ENCODE measurements at places on chromosomes 16 and 17.

DNA sequence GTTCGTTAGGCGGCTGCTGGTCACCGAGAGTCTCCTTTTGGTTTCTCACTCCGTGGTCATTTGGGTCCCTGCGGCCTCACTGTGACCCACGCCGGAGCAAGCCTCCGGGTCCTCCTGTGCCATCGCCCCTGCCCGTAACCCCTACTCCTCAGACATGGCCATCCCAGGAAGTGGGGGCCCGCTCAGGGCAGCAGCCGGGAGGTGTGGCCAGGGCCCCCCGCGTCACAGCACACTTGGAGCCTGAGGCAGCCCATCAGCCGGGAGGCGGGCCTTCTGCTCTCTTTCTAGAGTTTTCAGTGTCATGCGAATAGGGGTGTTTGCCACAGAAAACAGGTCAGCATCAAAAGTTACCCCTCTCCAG lies 7.9 kb upstream of the WFIKKN1 start:
- no peak for DNase-seq

DNA sequence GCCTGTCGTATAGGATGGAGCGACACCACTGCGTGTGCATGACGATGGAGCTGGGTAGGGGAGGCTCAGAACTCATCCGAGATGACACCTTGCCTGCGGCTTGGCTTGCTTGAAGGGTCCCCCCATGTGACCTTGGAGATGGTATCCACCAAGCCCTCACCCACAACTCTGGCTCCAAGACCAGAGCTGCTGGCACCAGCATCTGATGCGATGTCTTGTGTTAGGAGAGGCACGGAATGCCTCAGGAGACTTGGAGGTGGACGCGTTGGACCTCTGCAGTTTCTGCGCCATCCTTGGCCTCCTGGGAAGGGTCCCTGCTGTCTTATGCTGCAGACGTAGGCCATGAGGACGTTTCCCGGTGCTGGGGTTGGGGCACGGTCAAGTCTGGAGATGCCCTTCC lies 7.8 kb downstream of the CRAMP1 start:
- no peak for DNase-seq

DNA sequence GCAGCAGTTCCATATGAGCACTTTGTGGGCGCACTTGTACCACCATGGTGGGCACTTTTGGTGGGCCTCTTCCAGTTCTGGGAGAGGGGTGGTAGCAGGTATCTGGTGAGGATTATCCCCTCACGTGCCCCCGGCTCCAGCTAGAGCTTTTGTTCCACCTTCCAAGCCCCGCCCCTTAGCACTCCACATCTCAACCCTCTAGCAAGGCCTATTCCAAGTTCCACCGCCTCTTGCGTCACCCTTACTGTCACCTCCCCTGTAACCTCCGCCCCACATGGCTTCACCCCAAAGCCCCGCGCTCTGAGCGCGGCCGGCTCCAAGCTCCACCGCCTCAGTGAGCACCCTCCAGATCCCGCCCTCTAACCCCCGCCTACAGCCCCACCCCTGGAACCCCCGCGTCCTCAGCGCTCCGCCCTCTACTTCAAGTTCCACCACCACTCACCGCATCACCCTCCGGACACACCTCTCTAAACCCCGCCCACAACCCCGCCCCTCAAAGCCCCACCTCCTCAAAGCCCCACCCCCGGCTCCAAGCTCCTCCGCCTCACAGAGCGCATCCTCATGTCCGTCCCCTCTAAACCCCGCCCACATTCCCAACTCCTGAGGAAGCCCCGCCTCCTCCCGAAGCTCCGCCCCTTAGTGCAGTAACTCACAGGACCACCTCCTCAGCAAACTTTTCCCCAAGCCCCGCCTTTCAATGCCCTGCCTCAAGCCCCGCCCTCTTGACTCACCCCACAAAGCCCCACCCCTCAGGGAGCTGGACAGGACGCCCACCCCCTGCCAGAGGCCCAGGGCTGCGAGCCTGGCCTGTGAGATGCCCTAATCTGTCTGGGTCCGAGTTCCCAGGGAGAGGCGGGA lies 11.1 kb downstream of the SCN4A start:
- no peak for DNase-seq

GRCh38 chr17:78715000-78715771 lies 66.9 kb downstream of the CYTH1 start:
- no peak for DNase-seq

GRCh38 chr17:56171186-56171959 lies 18.1 kb downstream of the ANKFN1 start:
- DNase-seq: no peak

DNA sequence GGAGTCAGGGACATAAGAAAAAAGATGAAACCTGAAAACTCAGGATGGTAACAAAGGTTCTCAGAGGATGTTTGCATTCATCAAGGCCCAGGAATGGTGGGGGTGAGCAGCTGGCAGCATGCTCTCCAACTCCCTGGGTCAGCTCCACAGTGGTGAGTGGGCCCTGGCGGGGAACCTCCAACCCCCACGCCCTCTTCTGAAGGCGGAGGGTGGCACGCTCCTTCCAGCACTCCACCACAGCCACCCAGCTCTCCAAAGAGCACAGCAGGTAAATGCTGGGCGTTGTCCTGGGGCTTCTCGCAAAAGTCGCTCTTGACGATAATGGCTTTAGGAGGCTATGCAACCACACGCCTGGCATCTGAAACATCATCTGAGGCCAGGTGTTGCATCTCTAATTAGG lies 173.8 kb downstream of the C16orf78 start:
- DNase-seq: no peak

DNA sequence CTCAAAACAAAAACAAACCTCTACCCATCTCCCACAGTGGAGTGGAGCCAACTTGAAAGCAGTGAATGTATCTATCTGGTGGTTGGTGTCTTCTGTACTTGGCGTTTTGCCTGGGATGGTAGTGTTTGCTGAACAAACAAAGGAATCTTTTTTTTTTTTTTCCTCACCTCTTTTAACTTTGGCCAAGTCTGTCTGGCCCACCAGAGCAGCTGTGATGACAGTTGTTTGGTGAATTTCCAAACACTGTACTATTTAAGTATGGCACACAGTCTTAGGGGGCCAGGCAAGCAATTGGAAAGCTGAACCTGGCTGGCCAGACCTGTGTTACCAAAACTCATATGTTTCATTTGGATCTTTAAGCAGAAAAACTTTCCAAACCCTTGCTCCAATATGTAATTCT lies 101.8 kb upstream of the CDH13 start:
- DNase-seq: no peak
